ENCODE measurements at places on chromosomes 12 and 14.
A peak's percentile ranks its signal among the peaks of the same experiment; 100 is the strongest.

GRCh38 chr14:100375266-100375962, 52.3 kb downstream of the SLC25A47 start:
- DNase-seq, result no peak

DNA sequence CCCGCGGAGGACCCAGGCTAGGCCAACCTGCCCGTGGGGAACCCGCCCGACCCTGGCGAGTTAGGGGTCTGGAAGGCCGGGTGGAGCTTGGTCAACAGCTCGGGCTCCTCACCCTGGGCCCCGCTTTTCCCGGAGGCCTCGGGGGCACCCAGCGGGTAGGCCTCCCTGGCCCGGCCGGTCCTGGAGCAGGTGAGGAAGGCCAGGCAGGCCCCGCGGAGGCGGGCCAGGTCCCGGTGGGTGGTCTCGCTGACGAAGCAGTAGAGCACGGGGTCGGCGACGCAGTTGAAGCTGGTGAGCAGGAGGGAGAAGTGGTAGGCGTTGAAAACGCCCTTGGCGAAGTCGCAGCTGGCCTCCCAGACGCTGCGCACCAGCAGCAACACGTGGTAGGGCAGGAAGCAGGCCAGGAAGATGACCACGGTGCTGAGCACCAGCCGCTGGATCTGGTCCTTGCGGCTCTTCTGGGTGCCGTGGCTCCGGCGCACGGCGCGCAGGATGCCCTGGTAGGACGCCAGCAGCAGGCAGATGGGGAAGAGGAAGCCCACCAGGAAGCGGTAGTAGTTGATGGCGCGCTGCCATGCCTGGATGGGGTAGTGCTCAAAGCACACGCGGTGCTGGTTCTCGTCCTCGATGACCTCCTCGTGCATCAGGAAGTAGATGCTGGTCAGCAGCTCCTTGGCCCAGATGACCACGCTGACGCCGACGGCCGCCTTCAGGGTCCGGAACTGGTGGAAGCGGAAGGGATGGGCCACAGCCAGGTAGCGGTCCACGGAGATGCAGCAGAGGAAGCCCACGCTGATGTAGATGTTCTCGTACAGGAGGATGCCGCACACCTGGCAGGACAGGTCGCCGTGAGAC, 10.3 kb downstream of the GPR68 start:
- no peak for DNase-seq

DNA sequence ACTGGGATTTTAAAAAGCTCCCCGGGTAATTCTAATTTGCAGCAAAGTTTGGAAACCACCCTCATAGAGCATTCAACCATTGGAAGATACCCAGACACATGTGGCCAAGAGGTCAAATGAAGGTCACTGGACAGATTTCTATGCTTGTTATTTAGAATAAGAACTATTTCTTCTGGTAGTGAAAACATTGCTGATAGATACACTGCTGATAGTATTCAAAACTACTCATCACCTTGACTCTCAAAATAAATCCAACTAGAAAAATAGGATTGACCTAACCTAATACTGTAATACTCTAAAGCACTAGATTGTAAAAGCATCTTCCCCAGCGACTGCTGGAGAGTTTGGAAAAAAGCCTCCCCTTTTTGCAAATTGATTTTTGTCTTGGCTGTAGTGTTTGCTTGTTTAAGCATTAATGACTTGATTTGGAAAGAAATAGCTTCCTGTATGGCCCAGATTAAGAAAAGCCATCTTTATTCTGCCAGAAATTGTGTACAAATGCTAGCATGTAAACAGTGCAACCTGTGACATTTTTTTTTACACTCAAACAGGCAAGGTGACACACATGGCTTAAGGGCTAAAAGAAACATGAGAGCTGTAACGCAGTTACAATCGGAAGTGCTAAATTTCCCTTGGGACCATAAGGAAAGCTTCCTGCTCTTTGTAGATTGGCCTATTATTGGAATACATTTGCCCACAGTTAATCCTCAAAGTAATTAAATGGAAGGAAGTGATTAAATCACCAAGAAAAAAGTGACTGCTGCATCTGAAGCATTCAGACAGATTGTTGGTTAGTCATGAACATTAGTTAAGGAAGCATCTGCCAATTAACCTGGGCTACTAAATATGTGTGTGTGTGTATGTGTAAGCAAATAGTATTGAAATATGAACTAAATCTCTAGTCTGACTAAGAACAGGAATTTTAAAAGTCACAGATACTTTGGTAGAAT, 356.5 kb upstream of the ATP2B1 start:
- DNase-seq, result no peak

- no peak for DNase-seq
Measured at GRCh38 chr12:23893611-23894010, 55.9 kb downstream of the SOX5 start.

DNA sequence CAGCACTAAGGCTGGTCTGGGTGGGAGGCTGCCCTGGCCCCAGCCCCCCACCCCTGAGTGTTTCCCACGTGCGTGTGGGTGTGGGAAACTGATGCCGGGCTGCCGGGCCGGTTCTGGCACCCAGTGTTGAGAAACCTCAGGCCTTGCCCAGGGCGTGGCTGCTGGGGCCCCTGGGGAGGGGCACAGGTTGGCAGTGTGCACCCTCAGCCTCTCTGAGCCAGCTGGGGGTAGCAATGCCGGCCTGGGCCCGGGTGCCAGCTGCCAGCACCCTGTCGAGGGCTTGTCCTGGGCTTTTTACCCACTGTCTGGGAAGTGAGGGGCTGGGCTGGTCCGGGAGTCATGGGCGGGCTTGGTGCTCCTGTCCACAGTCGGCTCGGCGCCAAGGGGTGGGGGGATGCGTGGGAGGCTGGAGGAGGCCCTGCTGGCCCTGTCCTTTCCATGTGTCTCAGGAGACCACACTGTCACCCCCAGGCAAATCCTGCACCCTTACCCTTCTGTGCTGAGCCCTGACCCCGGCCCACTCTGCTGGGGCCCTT, 15.7 kb downstream of the ASPG start:
- no peak for DNase-seq

DNA sequence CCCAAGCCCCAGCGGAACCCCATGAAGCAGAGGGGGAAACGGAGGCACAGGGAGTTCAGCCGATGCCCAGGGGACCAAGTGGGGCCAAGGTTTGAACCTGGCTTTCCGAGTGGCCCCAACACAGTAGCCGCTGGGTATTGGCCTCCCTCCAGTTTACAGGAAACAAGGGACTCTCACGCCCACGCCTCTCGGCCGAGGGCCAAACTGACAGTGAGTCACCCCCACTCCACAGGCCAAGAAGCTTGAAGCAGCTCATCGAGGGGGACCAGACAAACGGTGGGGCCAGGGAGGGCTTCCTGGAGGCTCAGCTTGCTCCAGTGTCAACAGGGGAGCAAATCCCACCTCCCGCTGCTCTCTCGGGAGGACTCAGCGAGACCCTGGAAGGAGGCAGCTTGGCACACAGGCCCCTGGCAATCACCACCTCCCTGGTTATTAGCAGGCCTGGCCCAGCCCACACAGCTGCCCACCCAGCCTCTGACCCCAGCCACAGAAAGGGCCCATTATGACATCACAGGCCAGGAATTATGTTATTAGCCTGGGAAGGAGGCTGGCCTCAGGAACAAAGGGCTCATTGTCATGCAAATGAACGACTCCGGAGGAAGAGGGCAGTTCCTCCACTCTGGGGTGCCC, 54.6 kb downstream of the NCOR2 start:
- peak; percentile 92 for DNase-seq

GRCh38 chr12:69241438-69242092, 2.2 kb downstream of the CPSF6 start:
- DNase-seq, result no peak

DNA sequence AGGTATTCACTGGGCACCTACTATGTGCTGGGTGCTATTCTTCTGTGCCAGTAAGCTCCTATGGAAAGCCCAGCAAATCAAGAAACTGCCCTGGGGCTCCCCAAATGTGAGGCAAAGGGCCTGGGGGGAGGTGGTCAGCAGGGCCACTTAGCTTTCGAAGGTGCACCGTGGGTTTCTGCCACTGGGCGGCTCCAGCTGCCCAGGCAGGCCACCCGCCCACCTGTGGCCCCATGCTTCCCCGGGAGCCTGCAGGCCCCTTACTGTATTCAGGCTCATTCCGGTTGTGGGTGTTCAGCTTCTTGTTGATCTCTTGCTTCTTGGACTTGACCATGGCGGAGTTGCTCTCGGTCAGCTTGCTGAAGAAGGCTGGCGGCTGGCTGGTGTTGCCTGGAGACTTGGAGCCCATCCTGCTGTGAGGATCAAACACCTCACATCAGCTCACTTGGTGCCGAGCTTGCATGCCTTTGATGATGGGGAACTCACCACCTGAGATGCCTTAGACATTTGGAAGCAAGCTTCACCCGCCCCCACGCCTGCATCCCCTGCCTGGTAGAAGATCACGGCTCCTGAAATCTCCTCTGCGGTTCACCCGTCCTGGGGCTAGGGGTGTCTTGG, 37.3 kb downstream of the RFLNA start:
- no peak for DNase-seq

DNA sequence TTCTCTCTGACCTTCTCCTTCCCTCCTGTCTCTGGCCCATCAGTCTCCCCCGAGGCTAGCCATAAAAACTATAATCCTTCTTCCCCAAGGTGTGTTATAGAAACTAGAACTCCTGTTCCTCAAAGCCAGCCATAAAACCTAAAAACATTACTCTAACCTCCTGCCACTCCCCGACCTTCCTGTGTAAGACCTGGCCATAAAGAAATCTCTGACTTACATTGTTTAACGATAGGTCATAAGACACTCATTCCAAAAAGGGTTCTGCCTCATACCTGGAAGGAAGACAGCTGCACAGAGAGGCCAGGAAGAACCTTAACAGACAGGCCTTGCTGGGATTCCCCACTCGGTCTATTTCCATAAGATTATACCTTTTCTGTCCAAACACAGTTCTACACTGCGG, 70.9 kb upstream of the EEA1 start:
- DNase-seq, result no peak

GRCh38 chr14:74476607-74477006, 16.5 kb downstream of the NPC2 start:
- DNase-seq, result no peak

GRCh38 chr12:122836027-122836921, 1.0 kb downstream of the HIP1R start:
- no peak for DNase-seq

DNA sequence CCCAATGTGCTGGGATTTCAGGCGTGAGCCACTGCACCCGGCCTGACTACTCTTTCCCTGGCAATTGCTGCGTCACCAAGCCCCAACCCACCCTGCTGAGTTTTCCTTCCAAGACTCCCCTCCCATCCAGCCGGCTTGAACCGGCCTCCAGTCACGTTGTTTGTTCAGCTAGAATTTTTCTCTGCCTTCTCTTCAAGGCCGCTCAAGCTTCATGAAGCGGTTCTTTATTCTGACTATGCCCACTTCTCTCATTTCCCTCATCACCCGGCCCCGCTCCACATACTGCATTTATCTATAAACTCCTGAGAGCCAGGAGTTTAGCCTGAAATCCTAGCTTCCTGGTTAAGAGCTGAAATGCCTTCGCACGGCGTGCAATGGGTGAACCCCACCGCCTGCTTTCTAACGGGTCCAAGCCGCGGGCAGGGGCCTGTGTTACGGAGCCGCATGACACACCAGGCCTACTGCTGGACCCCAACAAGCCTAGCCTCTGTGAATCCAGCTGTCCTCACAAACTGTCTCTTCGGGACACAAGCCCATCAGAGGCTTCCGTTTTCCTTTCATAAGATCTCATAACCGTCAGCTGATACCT, 999 bp upstream of the DCAF4 start:
- DNase-seq, result no peak

DNA sequence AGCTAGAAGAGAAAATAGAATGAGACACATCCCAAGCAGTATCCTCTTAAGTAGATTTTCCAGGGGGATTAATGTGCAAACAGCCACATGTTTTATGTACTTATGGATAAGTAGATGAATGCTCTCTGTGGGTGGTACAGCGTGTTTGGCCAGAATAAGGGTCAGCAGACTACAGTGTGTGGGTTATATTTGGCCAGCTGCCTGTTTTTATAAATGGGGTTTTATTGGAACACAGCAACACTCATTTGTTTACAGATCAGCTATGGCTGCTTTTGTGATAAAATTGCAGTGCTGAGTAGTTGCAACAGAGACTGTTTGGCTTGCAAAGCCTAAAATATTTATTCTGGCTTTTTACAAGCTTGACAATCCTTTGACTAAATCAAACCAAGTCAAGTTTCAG, 780.2 kb upstream of the SEL1L start:
- DNase-seq, result no peak

DNA sequence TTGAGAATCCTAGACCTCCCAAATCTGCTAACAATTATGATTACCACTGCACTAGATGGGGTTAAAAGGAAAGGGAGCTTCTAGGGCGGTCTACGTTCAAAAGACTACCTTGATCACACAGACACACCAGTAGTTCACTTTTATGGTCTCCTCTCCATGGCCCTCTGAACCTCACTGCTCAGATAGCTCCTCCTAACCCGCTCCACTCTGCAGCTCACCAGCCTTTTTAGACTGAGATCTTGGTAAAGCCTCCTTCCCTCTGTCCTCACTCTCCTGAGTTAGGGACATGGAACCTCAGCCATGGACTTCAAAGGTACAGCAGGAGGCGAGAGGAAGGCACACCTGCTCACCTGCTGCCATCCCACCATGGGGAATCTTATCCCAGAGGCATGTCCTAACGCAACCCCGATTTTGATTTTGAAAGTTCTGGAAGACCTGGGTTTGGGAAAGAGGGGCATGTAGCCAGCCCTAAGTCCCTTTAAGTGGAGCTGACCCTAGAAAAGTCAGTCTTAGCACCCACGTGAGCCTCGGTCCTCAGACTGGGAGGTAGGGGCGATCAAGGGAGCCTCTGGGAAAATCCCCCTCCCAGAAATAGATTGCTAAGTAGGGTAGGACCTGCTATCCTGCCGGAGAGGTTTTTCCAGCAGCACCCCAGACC, 1.3 kb downstream of the ZNF219 start:
- no peak for DNase-seq

GRCh38 chr14:77314539-77315457, 5.9 kb downstream of the POMT2 start:
- no peak for DNase-seq

GRCh38 chr12:130816097-130816496, 23.0 kb downstream of the STX2 start:
- no peak for DNase-seq
